ENCODE measurements at places on chromosomes 2 and 18. TPM values are rescaled to one million over a fixed set of nuclear protein-coding genes. Genes with fewer than 3 reads are reported as not detected.

ZEB2 gene
- total RNA-seq, result 0.81 TPM

ASPRV1 gene
- 1.1 TPM for total RNA-seq

CFAP65 gene
- 0.52 TPM for total RNA-seq

ESPNL gene
- 0.22 TPM for total RNA-seq

RUFY4 gene
- 0.27 TPM for total RNA-seq

GRCh38 chr18:26630596-26630995 is 82.2 kb upstream of the KCTD1 start:
- no peaks in the 10 kb centered on the region for H3K4me1 ChIP-seq
- H3K36me3 ChIP-seq, result no peaks in the 10 kb centered on the region
- no peak for DNase-seq
- no peak overlapping the region for H3K4me3 ChIP-seq
- no peak overlapping the region for H3K27ac ChIP-seq

DNA sequence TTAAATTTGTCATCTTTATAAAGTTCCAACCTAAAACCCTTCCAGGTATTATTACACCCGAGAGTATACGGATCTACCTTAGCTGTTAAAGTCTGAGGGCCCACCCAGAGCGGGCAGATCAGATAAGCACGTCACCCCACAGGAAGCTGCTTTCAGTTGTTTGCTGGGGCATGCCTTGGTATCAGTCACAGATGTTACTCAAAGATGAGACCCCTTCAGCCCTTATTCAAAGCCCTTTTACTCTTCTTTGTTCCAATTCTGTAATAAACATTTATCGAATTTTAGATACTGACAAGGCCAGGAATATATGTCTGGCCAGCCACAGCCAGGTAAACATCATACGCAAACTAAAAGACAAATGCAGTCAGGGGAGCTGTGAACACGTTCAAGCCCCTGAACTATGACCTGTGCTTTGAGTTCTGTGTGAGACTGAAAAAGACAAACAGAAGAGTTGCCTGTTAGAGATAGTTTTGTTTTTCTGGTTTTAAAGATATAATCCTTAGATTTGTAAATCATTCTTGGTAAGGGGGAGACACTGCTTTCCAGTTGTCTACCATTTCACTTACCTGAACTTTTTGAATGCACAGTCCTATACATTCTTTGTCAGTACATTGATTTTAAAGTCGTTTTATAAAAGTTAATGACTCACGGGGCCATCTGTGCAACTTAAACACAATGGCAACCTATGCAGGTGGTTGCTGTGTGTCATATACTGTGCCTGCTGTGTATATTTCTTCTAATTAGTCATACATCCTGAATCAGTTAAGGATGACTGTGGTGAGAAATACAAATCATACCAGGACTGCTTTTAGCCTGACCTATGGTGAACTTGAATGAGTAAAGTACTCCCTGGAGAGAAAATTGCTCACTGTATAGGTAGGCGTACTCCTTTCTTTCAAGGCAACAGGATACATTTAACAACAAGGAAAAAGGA is 100.5 kb upstream of the ITPRID2 start:
- peak overlapping the region; percentile 14 for H3K4me3 ChIP-seq
- no peaks in the 10 kb centered on the region for H3K27me3 ChIP-seq
- DNase-seq, result peak; percentile 98
- H3K27ac ChIP-seq, result peak overlapping the region; percentile 92

DNA sequence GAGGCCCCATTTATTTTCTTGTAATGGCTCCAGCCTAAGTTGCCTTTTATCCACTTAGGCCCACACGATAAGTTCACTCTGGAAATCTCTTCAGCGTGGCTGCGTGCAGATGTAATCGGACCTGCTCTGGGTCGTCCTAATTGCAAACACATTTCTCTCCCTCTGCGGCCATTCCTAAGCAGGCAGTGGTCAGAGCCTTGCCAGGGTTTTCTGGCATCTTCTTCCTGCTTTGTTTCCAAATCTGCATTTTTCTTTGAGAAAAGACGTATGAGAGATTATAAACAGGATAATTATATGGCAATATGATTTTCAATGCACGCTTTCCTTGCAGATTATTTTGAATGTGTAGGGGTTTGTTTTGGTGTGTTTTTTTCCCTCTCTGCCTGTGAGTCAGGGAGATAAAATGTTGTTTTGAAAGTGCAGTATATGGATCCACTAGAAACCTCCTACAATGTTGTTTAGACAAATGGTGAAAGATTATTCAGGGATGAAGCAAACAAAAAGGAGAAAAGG is 239.4 kb upstream of the TANK start:
- no peak for DNase-seq
- H3K4me1 ChIP-seq, result no peaks in the 10 kb centered on the region
- H3K27ac ChIP-seq, result no peak overlapping the region
- no peak overlapping the region for H3K4me3 ChIP-seq
- no peaks in the 10 kb centered on the region for H3K36me3 ChIP-seq

GRCh38 chr2:37570773-37571586 is 100.5 kb downstream of the CDC42EP3 start:
- no peak overlapping the region for H3K27ac ChIP-seq
- H3K36me3 ChIP-seq, result no peaks in the 10 kb centered on the region
- no peak for DNase-seq
- H3K4me3 ChIP-seq, result no peak overlapping the region

DNA sequence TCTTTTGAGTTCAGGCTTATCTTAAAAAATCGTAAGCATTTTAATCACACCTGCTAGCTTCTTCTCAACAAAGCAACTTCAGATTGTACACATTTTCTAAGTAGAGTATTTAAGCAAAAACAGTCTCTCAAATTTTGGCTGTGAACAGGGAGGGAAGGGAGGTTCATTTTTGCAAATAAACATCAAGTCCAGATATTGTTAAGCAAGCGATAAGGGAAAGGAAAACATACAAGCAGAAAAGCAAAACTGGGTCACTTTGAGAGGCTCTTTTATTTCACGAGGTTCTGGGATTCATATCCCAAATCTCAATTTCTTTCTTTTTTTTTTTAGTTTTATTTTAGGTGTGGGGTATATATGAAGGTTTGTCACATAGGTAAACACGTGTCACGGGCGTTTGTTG is 79.9 kb downstream of the SLC25A12 start:
- no peaks in the 10 kb centered on the region for H3K4me1 ChIP-seq
- no peaks in the 10 kb centered on the region for H3K36me3 ChIP-seq
- H3K27ac ChIP-seq, result no peak overlapping the region
- no peak for DNase-seq
- no peaks in the 10 kb centered on the region for H3K27me3 ChIP-seq

DNA sequence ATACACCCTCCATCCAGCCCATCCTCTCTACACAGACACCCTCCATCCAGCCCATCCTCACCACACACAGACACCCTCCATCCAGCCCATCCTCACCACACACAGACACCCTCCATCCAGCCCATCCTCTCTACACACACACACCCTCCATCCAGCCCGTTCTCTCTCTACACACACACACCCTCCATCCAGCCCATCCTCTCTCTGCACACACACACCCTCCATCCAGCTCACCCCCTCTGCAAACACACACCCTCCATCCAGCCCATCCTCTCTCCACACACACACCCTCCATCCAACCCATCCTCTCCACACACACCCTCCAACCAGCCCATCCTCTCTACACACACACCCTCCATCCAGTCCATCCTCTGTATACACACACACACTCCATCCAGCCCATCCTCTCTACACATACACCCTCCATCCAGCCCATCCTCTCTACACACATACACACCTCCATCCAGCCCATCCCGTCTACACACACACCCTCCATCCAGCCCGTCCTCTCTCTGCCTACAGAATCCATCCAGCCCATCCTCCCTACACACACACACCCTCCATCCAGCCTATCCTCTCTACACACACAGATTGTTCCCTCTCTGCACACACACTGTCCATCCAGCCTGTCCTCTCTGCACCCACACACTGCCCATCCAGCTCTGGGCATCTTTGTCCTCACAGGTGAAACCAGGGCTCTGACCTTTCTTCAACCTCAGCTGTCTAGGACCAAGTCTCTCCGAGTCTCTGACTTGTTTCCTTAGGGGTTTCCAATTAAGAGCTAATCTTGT is 81.2 kb downstream of the EIPR1 start:
- H3K27ac ChIP-seq, result no peak overlapping the region
- H3K36me3 ChIP-seq, result no peaks in the 10 kb centered on the region
- H3K4me3 ChIP-seq, result no peak overlapping the region
- no peaks in the 10 kb centered on the region for H3K27me3 ChIP-seq

GRCh38 chr18:69265656-69266055 is 135.0 kb upstream of the DOK6 start:
- H3K4me3 ChIP-seq, result no peak overlapping the region
- no peaks in the 10 kb centered on the region for H3K4me1 ChIP-seq
- H3K27me3 ChIP-seq, result no peaks in the 10 kb centered on the region

DNA sequence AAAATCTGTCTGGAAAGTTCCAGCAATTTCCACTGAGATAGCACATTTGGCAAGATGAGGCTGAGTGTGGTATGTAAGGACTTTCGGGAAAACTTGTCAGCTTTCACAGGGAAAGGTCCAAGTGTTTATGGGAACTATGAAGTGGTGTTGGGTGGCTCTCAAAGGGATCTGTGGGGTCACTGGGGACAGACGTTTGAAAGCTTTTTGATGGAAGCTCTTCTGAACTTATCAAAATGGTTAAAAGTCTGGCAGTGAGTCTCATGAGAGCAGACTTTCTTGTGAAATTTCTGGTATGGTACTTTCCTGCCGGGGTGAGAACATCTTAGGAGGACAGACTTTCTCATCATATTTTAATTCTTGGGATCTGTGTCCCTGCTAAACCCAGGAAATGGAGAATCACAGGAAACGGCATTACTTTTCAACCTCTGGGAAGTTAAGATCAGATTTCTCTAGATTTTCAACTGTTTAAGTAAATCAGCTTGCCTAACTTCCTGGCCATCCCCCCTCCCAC is 546.3 kb upstream of the ZEB2 start:
- H3K27ac ChIP-seq, result no peak overlapping the region
- no peaks in the 10 kb centered on the region for H3K4me1 ChIP-seq
- no peak overlapping the region for H3K4me3 ChIP-seq
- H3K36me3 ChIP-seq, result no peaks in the 10 kb centered on the region
- DNase-seq, result no peak
- no peaks in the 10 kb centered on the region for H3K27me3 ChIP-seq

- H3K36me3 ChIP-seq, result no peaks in the 10 kb centered on the region
- no peak overlapping the region for H3K4me3 ChIP-seq
- no peaks in the 10 kb centered on the region for H3K27me3 ChIP-seq
- peaks cover 5% of the 10 kb centered on the region for H3K4me1 ChIP-seq
- no peak overlapping the region for H3K27ac ChIP-seq
These were observed 80.2 kb downstream of the EFEMP1 start for GRCh38 chr2:55843096-55843993.

DNA sequence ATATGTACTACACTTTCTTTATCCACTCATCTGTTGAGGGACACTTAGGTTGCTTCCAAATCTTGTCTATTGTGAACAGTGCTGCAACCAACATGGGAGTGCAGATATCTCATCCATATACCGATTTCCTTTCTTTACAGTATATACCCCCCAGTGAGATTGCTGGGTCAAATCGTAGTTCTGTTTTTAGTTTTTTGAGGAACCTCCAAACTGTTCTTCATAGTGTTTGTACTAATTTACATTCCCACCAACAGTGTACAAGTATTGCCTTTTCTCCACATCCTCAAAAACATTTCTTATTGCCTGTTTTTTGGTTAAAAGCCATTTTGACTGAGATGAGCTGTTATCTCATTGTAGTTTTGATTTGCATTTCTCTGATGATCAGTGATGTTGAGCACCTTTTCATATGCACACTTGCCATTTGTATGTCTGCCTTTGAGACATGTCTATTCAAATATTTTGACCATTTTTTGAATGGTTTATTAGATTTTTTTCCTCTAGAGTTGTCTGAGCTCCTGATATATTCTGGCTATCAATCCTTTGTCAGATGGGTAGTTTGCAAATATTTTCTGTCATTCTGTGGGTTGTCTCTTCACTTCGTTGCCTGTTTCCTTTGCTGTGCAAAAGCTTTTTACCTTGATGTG is 12.2 kb downstream of the PLEK start:
- H3K27ac ChIP-seq, result no peak overlapping the region
- H3K4me3 ChIP-seq, result no peak overlapping the region
- H3K36me3 ChIP-seq, result no peaks in the 10 kb centered on the region
- no peaks in the 10 kb centered on the region for H3K4me1 ChIP-seq

DNA sequence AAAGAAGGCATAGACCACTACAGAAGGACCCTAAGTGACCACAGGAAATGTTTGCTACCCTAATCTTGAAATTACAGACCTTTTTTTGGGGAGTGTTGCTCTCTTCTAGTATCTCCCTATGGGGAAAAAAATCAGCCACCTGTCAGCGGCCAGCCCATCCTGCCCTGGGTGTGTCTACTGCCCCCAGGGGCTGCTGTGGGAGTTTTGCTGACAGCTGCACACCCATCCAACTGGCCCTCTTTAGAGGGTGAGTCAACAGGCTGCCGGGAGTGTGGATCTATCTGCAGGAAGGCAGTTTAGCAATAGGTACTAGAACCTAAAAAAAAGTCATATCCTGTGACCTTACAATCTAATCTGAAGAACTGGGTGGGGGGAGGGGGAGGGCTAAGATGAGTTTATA is 796 bp upstream of the DYSF start:
- no peak overlapping the region for H3K4me3 ChIP-seq
- H3K36me3 ChIP-seq, result no peaks in the 10 kb centered on the region
- peak; percentile 10 for DNase-seq
- H3K27me3 ChIP-seq, result no peaks in the 10 kb centered on the region

GRCh38 chr18:7856116-7856515 is 289.0 kb downstream of the PTPRM start:
- H3K36me3 ChIP-seq, result no peaks in the 10 kb centered on the region
- no peak overlapping the region for H3K27ac ChIP-seq
- no peaks in the 10 kb centered on the region for H3K27me3 ChIP-seq
- no peak for DNase-seq
- H3K4me3 ChIP-seq, result no peak overlapping the region
- H3K4me1 ChIP-seq, result no peaks in the 10 kb centered on the region

GRCh38 chr2:219178377-219179175 is 501 bp downstream of the RETREG2 start:
- H3K36me3 ChIP-seq, result peaks cover 20% of the 10 kb centered on the region
- peak overlapping the region; percentile 97 for H3K27ac ChIP-seq
- peaks cover 27% of the 10 kb centered on the region for H3K4me1 ChIP-seq
- peak overlapping the region; percentile 93 for H3K4me3 ChIP-seq

DNA sequence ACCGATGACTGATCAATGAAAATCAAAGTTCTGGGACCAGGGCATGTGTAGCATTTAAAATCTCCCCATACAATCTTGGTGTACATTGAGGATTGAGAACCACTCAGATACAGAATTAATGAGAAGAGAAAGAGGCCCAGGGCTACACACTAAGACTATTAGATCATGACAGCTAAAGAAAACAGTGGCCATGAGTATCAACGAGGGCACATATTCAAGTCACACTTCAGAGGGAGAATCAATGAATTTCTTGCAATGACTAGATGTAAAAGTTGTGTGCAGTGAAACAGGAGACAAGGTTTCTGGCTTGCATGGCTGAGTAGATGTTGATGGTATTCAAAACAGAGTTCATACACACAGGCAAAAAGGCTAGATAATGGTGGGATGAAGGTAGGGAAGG is 29.1 kb downstream of the METTL8 start:
- H3K4me1 ChIP-seq, result peaks cover 17% of the 10 kb centered on the region
- DNase-seq, result no peak
- no peak overlapping the region for H3K4me3 ChIP-seq
- H3K27me3 ChIP-seq, result no peaks in the 10 kb centered on the region
- no peak overlapping the region for H3K27ac ChIP-seq

GRCh38 chr2:205352593-205352992 is 329.7 kb upstream of the NRP2 start:
- H3K4me1 ChIP-seq, result no peaks in the 10 kb centered on the region
- no peak for DNase-seq
- no peak overlapping the region for H3K27ac ChIP-seq
- no peaks in the 10 kb centered on the region for H3K36me3 ChIP-seq

- DNase-seq, result no peak
- no peaks in the 10 kb centered on the region for H3K36me3 ChIP-seq
- H3K4me1 ChIP-seq, result no peaks in the 10 kb centered on the region
- no peaks in the 10 kb centered on the region for H3K27me3 ChIP-seq
- no peak overlapping the region for H3K4me3 ChIP-seq
These were observed 89.4 kb downstream of the DOK6 start for GRCh38 chr18:69490072-69490471.
